ENCODE measurements at places on chromosomes 13 and 19. TPM values are rescaled to one million over a fixed set of nuclear protein-coding genes. Genes with fewer than 3 reads are reported as not detected.

The HSPB6 gene
- 0.10 TPM for polyA plus RNA-seq

The ZNF419 gene
- polyA plus RNA-seq: 7.8 TPM

The HIPK4 gene
- polyA plus RNA-seq: 0.23 TPM

- no peak for DNase-seq
- H3K36me3 ChIP-seq: no peaks in the 10 kb centered on the region
- no peak overlapping the region for H3K27ac ChIP-seq
- H3K4me3 ChIP-seq: no peak overlapping the region
- H3K27me3 ChIP-seq: 0 out of 2 replicates have a peak, but pooled peaks cover 15% of the 10 kb centered on the region
These were observed 1.4 kb upstream of the YIF1B start for GRCh38 chr19:38317104-38317612.

GRCh38 chr19:15644816-15645215, 4.1 kb downstream of the CYP4F3 start:
- no peaks in the 10 kb centered on the region for H3K4me1 ChIP-seq
- no peak overlapping the region for H3K27ac ChIP-seq
- H3K27me3 ChIP-seq: no peaks in the 10 kb centered on the region
- no peaks in the 10 kb centered on the region for H3K36me3 ChIP-seq

- peak; percentile 26 for DNase-seq
- H3K4me1 ChIP-seq: no peaks in the 10 kb centered on the region
- no peaks in the 10 kb centered on the region for H3K36me3 ChIP-seq
- no peak overlapping the region for H3K4me3 ChIP-seq
- no peak overlapping the region for H3K27ac ChIP-seq
- no peaks in the 10 kb centered on the region for H3K27me3 ChIP-seq
These were observed 83.1 kb downstream of the ZNF557 start for GRCh38 chr19:7152568-7152967.
